Stimulated activated CD8-positive, alpha-beta memory T cell treated with anti-CD3 and anti-CD28 coated beads, Interleukin-15, amount 100 ng/mL, for 48 hours (primary cell): ENCODE measurements at places on chromosomes 12 and 14.

DNA sequence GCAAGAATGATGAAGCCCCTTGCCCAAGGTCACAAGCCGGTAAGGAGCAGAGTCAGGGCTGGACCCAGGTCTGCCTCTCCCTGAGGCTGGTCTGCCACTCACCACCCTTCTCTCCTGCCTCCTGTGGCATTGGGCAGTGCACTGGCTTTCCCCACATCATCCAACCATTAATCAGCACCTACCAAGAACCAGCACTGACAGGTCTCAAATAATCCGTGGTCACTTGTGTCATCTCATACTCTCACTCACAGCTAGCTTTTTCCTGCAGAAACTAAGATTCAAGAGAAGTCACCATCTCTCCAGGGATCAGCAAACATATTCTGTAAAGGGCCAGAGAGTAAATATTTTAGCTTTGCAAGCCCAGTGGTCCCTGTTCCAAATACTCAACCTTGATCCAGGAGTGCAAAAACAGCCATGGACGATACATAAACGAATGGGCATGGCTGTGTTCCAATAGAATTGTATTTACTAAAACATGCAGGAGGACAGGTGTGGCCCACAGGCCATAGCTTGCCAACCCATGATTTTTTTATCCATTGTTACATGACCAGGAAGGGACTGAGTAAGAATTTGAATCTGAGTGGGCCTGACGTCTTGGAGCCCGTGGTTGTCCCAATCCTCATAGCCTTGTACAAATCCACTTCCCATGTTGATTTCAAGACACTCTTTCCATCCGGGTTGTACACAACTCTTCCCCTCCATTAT, 374.2 kb downstream of the BCL11B start:
- DNase-seq = no peak

GRCh38 chr12:110176745-110177144, 52.6 kb downstream of the IFT81 start:
- no peak for DNase-seq

GRCh38 chr12:104555648-104556047, 98.9 kb downstream of the CHST11 start:
- DNase-seq = no peak

DNA sequence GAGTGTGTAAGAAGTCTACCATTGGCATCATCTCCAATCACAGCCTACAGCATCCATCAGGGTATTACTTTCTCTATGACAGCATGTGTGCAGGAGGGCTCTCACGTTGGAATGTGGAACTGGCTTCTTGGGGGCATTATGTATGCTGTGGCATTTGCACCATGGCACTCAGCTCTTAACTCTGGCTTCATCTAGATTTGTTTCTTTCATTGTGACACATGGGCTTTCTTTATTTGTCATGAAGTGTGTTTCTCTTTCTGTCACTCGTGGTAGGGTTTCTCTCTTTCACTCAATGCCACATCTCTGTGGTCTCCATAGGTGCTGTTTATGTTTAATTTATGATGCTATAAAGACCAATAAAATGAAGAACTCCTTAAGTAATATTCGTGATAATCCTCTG, 191.2 kb upstream of the GARIN2 start:
- DNase-seq = no peak

GRCh38 chr14:91731018-91731417, 868 bp downstream of the CATSPERB start:
- no peak for DNase-seq

DNA sequence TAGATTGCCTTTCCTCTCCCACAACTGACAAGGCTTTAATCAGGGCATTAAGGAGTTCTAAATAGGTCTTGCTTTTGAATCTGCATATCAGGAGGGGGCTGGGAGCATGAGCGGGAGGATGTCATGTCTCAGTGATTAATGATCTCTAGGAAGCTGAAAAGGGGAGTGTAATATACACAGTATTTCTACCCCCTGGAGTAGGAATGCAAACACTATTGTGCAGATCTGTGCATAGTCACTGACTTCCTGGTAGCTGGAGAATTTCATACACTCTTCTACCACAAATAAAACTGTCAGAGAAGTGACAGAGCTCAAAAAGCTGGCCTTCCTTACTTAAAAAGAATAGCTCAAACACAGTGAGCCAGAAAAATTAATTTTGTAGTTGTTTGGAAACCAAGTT, 65.8 kb downstream of the RIC8B start:
- DNase-seq = no peak

DNA sequence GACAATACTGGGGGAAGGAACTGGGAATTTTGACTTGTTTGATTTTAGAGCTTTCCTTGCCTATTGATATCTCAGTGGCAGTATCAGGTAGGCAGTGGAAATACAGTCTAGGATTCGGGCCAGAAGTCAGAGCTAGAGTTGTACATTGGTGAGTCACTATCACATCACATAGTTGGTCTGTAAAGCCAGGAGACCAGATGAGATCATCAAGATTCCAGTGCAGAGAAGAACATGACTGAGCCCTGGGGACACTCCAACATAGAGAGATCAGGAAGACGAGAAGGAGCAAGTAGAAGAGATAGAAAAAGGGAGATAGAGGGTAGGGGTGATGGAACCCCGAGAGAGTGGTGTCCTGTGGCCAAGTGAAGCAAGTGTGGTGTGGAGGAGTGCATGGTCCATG, 46.6 kb upstream of the NR1H4 start:
- no peak for DNase-seq

DNA sequence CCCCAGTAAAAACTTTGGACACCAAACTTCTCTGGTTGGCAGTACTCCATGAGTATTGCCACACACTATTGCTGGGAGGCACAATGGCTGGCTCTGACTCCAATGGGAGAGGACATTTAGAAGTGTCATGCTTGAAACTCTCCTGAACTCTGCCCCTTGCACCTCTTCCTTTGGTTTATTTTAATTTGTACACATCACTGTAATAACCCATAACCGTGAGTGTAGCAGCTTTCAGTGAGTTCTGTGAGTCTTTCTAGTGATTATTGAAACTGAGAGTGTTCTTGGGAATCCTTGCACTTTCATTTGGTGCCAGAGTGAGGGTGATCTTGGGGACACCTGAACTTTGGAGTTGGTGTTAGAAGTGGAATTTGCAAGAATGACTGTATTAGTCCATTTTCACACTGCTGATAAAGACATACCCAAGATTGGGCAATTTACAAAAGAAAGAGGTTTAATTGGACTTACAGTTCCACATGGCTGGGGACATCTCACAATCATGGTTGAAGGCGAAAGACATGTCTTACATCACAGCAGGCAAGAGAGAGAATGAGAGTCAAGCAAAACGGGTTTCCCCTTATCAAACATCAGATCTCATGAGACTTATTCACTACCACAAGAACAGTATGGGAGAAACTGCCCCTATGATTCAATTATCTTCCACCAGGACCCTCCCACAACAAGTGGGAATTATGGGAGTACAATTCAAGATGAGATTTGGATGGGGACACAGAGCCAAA, 41.3 kb upstream of the CEP83 start:
- DNase-seq = no peak
